Smooth muscle cell of the brain vasculature (primary cell): ENCODE measurements at places on chromosomes 2 and 18.

- DNase-seq: no peak
Measured at GRCh38 chr18:57802213-57803102, 657 bp downstream of the ATP8B1 start.

DNA sequence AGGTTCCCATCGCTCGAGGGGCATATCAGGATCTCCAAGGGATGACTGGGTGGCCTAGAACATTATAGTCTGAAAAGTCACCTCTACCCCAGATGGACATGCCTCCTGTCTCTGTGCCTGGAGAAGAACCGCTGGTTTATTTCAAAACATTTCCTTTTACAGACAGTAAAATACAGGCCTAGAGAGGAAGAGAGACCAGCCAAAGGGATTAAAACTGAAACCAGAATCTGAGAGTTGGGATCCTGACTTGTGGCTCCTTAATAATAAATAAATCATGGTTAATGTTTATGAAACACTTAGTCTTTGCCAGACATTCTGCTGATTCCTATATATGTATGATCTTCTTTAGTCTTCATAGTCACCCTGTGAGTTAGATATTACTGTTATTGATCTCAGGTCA lies 153.7 kb downstream of the DDX1 start:
- DNase-seq: no peak

DNA sequence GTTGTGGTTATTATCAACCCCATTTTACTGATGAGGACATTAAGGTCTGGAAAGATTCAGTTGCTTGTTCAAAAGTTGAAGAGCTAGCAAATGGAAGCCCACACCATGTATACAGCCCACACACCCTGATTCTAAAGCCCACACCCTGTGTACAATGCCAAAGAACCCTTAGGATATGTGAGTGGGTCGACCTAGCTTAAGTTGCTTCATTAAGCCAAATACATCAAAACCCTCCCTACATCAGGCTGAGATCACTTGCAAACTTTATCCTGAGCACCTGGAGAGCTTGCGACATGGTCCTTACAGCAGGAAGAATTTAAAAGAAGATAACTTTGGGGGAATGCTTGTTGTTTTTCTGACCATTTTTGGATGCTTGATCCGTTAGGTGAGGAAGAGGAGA lies 435 bp upstream of the ARHGAP25 start:
- DNase-seq: no peak

GRCh38 chr18:53417003-53417402 lies 807.5 kb downstream of the MBD2 start:
- DNase-seq: no peak

- DNase-seq: no peak
Measured at GRCh38 chr18:22796113-22796512, 137.0 kb upstream of the RBBP8 start.
